ENCODE measurements at places on chromosomes 2 and 18. TPM values are rescaled to one million over a fixed set of nuclear protein-coding genes. Genes with fewer than 3 reads are reported as not detected.
A peak's percentile ranks its signal among the peaks of the same experiment; 100 is the strongest.

- H3K27me3 ChIP-seq: no peaks in the 10 kb centered on the region
- DNase-seq: peak; percentile 88
- H3K27ac ChIP-seq: peak overlapping the region; percentile 99
- peaks cover 54% of the 10 kb centered on the region for H3K36me3 ChIP-seq
Observed at GRCh38 chr2:160269803-160270570, 69.9 kb upstream of the ITGB6 start.

The GBX2 gene
- total RNA-seq: 2.2 TPM

GRCh38 chr18:23068011-23068410 lies 67.3 kb upstream of the CABLES1 start:
- no peaks in the 10 kb centered on the region for H3K27me3 ChIP-seq
- DNase-seq: no peak
- no peak overlapping the region for H3K4me3 ChIP-seq
- no peak overlapping the region for H3K27ac ChIP-seq

GRCh38 chr2:210839034-210839433 lies 282.6 kb downstream of the CPS1 start:
- no peak overlapping the region for H3K27ac ChIP-seq
- no peak for DNase-seq
- no peak overlapping the region for H3K4me3 ChIP-seq
- no peaks in the 10 kb centered on the region for H3K36me3 ChIP-seq
- no peaks in the 10 kb centered on the region for H3K4me1 ChIP-seq

DNA sequence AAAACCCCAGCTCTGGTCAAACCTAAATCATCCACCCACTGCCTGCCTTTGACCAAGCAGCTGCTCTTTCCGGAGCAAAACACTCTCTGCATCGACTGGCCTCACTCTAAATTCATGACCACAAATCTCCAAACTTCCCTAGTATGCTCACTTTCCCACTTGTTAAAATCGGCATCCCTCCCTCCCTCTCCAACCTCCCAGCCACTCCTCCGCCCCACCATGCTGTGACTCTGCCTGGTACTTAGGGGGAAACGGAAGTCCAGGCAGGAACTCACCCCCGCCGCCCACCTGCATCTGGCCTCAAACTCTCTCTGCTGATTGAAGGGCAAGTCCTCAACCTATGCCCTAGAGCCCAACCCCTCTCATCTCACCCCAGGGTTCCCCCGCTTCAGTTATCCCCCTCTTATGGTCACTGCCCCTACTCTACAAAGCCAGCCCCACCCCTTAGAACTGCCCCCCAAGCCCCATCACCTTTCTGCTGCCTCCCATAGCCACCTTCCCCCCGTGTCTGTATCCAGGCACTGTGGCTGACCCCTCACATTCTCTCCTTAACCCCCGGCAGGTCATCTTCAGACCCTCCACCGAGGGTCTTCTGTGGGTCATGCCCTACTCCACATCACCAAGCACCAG lies 3.8 kb upstream of the ADRA2B start:
- no peak overlapping the region for H3K27ac ChIP-seq
- H3K4me1 ChIP-seq: no peaks in the 10 kb centered on the region

- no peaks in the 10 kb centered on the region for H3K4me1 ChIP-seq
- no peak overlapping the region for H3K27ac ChIP-seq
- H3K4me3 ChIP-seq: no peak overlapping the region
- H3K36me3 ChIP-seq: no peaks in the 10 kb centered on the region
- H3K27me3 ChIP-seq: peaks cover 34% of the 10 kb centered on the region
Observed at GRCh38 chr2:97736608-97737330, 23.4 kb downstream of the ZAP70 start.

DNA sequence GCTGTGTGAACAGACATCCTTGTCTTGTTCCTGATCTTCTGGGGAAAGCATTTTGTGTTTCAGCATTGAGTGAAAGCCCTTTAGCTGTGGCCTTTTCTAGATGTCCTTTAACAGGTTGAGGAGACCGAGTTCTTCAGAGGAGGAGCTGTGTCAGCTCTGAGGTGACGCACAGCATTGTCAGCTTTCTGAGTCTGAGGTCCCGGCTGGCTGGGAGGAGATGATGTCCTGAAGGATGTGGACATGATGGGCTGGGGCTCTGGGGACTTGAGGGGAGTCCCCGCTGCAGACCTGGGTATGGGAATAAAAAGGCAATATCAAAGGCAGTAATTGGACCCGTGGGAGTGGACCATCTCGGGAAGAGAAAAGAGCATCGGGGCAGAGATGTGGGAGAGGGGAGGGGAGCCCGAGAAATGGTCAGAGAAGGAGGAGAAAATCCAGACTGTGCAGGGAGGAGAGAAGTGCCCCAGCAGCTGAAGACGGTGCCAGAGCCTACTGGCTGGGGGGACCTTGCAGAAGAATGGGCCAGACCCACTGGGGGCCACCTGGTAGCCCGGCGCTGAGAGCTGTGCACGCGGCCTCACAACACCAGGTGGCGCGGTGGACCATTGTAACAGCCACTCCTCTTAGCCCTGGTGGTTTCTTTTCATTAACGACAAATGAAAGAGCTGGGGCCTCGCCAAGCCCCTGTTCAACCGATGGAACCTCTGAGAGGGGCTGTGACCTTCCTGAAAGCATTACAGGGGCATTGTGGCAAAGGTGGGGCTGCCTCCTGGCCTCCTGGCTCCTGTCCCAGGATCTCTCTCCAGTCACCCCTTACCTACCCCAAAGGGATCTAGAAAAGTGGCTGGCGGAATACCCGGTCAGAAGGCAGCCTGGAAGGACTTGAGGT lies 61.6 kb downstream of the ST3GAL5 start:
- no peak overlapping the region for H3K27ac ChIP-seq
- H3K4me3 ChIP-seq: peak overlapping the region; percentile 12
- H3K4me1 ChIP-seq: peaks cover 18% of the 10 kb centered on the region
- H3K27me3 ChIP-seq: peaks cover 15% of the 10 kb centered on the region
- H3K36me3 ChIP-seq: no peaks in the 10 kb centered on the region
- DNase-seq: peak; percentile 80

The PROM2 gene
- 24.7 TPM for total RNA-seq

- H3K4me1 ChIP-seq: peaks cover 8% of the 10 kb centered on the region
- no peak overlapping the region for H3K27ac ChIP-seq
- H3K4me3 ChIP-seq: no peak overlapping the region
- H3K36me3 ChIP-seq: no peaks in the 10 kb centered on the region
- no peaks in the 10 kb centered on the region for H3K27me3 ChIP-seq
Observed at GRCh38 chr18:70663141-70663540, 374.3 kb downstream of the SOCS6 start.

The ZNF892 gene
- total RNA-seq: 6.2 TPM

The IL1R2 gene
- 0.34 TPM for total RNA-seq

- H3K27ac ChIP-seq: no peak overlapping the region
- H3K36me3 ChIP-seq: peaks cover 5% of the 10 kb centered on the region
- H3K4me1 ChIP-seq: no peaks in the 10 kb centered on the region
- no peak overlapping the region for H3K4me3 ChIP-seq
- no peak for DNase-seq
Observed at GRCh38 chr2:237546040-237546875, 20.1 kb upstream of the PRLH start.

GRCh38 chr2:117553448-117553847 lies 261.0 kb upstream of the DDX18 start:
- no peaks in the 10 kb centered on the region for H3K27me3 ChIP-seq
- H3K27ac ChIP-seq: no peak overlapping the region
- H3K36me3 ChIP-seq: no peaks in the 10 kb centered on the region
- H3K4me3 ChIP-seq: no peak overlapping the region
- no peak for DNase-seq

DNA sequence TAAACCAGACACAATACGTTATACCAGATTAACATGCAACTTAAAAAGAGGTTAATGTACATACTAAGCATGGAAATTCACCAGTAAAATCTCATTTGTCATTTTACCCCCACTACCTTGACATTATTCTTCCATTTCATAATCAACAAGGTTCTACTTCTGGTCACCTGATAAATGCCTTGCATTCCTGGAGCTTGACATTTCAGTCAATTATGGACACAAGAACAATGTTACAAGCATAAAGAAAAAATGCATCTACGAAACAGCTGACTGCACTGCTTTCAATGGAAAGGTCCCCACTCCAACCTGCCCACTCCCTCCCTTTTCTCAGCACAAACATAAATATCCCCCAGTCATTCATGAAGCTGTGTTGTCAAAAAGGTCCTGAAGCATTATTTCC lies 31.4 kb downstream of the ARL5A start:
- no peak overlapping the region for H3K27ac ChIP-seq
- peaks cover 9% of the 10 kb centered on the region for H3K4me1 ChIP-seq
- DNase-seq: no peak
- no peaks in the 10 kb centered on the region for H3K27me3 ChIP-seq

The LINC00305 gene
- total RNA-seq: not detected

GRCh38 chr2:207282916-207283315 lies 117.2 kb upstream of the KLF7 start:
- no peak for DNase-seq
- no peak overlapping the region for H3K27ac ChIP-seq
- no peaks in the 10 kb centered on the region for H3K4me1 ChIP-seq
- H3K36me3 ChIP-seq: no peaks in the 10 kb centered on the region
- H3K27me3 ChIP-seq: no peaks in the 10 kb centered on the region

GRCh38 chr2:105928563-105928962 lies 183.9 kb downstream of the NCK2 start:
- H3K27me3 ChIP-seq: no peaks in the 10 kb centered on the region
- H3K36me3 ChIP-seq: peaks cover 5% of the 10 kb centered on the region
- H3K4me1 ChIP-seq: peaks cover 31% of the 10 kb centered on the region
- no peak overlapping the region for H3K27ac ChIP-seq
- H3K4me3 ChIP-seq: no peak overlapping the region
- DNase-seq: no peak

DNA sequence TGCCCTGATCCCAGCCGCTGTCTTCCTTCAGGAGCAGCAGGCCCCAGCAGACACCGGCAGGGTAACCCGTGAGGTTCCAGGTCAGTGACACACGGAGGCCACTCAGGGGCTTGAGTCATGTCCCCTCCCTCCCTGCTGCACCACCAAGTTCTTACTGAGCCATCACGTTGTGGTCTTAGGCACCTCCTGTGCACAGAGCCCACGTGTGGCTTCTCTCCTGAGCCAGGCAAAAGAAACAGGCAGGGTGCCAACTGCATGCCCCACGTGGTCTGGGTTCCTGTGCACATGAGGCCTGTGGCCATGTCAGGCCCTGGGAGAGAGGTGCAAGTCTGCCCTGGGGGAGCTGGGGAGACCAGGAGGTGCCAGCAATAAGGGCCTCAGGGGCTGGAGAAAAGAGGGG lies 264.8 kb downstream of the KLHL29 start:
- H3K27ac ChIP-seq: no peak overlapping the region
- H3K4me1 ChIP-seq: no peaks in the 10 kb centered on the region
- peaks cover 5% of the 10 kb centered on the region for H3K36me3 ChIP-seq
- no peaks in the 10 kb centered on the region for H3K27me3 ChIP-seq
- H3K4me3 ChIP-seq: no peak overlapping the region

The SPATA3 gene
- total RNA-seq: not detected

DNA sequence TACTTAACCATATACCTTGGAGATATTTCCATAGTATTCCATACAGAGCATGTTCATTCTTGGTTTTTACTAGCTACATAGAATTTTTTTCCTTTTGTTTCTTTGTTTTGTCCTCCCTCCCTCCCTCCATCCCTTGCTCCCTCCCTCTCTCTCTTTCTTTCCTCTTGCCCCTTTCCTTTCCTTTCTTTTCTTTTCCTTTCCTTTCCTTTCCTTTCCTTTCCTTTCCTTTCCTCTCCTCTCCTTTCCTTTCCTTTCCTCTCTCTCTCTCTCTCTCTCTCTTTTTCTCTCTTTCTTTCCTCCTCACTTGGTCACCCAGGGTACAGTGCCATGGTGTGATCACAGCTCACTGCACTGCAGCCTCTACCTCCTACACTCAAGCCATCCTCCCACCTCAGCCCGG lies 28.3 kb downstream of the RPL37A start:
- DNase-seq: no peak
- H3K27me3 ChIP-seq: no peaks in the 10 kb centered on the region
- H3K4me3 ChIP-seq: no peak overlapping the region
- H3K4me1 ChIP-seq: no peaks in the 10 kb centered on the region

- peaks cover 21% of the 10 kb centered on the region for H3K4me1 ChIP-seq
- no peaks in the 10 kb centered on the region for H3K27me3 ChIP-seq
- no peak overlapping the region for H3K27ac ChIP-seq
- peak; percentile 50 for DNase-seq
- no peak overlapping the region for H3K4me3 ChIP-seq
Observed at GRCh38 chr2:36397728-36398413, 42.3 kb downstream of the CRIM1 start.

The ASAP2 gene
- total RNA-seq: 75.1 TPM

The TSPYL6 gene
- not detected for total RNA-seq

- no peak for DNase-seq
- no peaks in the 10 kb centered on the region for H3K27me3 ChIP-seq
- no peak overlapping the region for H3K27ac ChIP-seq
- H3K4me1 ChIP-seq: peaks cover 33% of the 10 kb centered on the region
Observed at GRCh38 chr18:45373286-45373880, 241.9 kb upstream of the SLC14A2 start.

DNA sequence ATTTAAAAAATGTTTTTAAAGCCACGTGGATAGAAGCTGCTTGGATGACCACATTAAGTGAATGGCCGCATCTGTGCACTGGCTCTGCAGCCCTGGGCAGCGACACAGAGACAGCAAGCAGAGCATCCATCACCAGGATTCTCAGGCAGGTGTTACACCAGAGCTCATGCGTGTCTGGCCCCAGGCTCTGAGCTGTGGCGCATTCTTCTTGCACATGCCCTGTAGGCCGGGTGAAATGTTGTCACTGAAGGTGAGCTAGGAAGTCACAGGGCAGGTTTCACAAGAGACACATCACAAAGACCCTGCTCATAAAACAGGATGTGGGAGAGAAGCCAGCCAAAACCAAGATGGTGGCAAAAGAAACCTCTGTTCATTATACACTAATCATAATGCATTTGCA lies 8.4 kb upstream of the PXDN start:
- no peak for DNase-seq
- no peaks in the 10 kb centered on the region for H3K27me3 ChIP-seq
- no peaks in the 10 kb centered on the region for H3K4me1 ChIP-seq
- H3K36me3 ChIP-seq: no peaks in the 10 kb centered on the region
- no peak overlapping the region for H3K27ac ChIP-seq

The EPB41L3 gene
- total RNA-seq: not detected

The KCNIP3 gene
- total RNA-seq: 1.1 TPM

The CNRIP1 gene
- total RNA-seq: not detected

DNA sequence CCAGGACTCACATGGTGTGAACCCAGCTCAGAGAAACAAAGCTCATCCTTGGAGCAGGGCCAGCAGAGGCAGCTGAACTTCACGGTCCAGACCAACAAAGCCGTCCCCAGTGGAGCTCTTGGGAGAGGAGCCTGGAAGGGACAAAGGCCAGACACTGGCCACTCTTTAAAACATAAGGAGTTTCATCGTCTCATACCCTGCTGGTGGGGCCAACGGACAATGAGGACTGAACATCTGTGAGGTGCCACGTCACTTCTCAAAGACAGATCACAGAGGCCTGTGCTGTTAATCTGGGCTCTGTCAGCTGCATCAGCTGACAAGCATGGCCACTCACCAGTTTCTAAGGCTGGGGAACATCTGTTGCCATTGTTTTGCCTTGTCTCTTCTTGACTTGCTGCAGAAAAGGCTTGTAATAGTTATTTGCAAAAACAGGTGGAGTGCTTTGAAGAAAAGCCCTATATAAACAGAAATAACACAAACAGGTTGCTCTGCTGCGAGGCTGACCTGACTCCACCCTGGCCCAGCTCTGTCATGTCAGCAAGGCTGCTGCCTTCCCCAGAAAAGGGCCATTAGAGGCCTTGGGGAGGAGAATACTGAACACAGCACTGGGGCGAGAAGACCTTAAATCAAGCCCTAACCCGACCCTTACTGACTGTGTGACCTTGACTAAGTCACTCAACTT lies 68.1 kb upstream of the DAPL1 start:
- H3K27ac ChIP-seq: no peak overlapping the region
- H3K36me3 ChIP-seq: peaks cover 8% of the 10 kb centered on the region
- no peak for DNase-seq
- H3K4me3 ChIP-seq: no peak overlapping the region
- peaks cover 1% of the 10 kb centered on the region for H3K27me3 ChIP-seq

- no peak for DNase-seq
- peaks cover 36% of the 10 kb centered on the region for H3K4me1 ChIP-seq
- peaks cover 10% of the 10 kb centered on the region for H3K36me3 ChIP-seq
- no peak overlapping the region for H3K4me3 ChIP-seq
Observed at GRCh38 chr2:27006602-27007415, 26.0 kb upstream of the TMEM214 start.
